ENCODE measurements at places on chromosomes 11 and 22.
A peak's percentile ranks its signal among the peaks of the same experiment; 100 is the strongest.

DNA sequence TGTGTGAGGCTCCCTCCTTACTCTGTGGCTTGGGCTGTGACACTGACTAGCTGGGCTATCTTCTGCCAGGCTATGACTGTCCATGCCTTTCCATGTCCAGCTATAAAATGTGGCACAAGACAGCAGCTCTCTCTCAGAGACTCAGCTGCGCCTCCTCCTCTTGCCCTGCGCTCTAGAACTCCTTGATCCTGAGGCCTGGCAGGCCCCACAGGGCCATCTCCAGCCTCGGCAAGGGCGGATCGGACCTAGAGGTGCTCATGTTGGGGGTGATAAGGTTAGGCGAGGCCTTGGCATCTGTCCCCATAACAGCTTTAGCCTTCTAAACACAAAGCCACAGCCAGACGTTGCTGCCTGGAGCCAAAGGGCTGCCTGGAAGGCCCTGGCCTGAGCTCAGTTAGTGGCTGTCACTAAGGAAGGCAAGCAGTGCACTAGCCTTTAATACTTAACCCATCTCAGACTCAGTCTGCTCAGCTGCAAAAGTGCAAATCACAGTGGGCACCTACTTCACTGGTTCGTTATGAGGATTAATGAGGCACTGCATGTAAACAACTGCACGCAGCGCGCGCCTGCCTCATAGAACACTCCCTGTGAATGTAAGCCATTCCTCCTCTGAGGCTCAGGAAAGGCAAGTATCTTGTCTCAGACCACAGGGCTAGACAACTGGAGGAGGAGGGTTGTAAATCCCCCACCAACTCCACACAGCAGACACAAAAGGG, 1.2 kb downstream of the GUCD1 start:
- DNase-seq: no peak

- DNase-seq: no peak
Observed at GRCh38 chr11:128284634-128285033, 302.7 kb downstream of the ETS1 start.

- DNase-seq: peak; percentile 59
Observed at GRCh38 chr11:75311858-75312288, 39.6 kb downstream of the ARRB1 start.

GRCh38 chr11:14118072-14118471, 155.5 kb downstream of the SPON1 start:
- DNase-seq: no peak

- DNase-seq: no peak
Observed at GRCh38 chr11:67117176-67117575, 1.9 kb upstream of the KDM2A start.

- DNase-seq: peak; percentile 70
Observed at GRCh38 chr11:126716456-126717083, 284.0 kb downstream of the KIRREL3 start.

DNA sequence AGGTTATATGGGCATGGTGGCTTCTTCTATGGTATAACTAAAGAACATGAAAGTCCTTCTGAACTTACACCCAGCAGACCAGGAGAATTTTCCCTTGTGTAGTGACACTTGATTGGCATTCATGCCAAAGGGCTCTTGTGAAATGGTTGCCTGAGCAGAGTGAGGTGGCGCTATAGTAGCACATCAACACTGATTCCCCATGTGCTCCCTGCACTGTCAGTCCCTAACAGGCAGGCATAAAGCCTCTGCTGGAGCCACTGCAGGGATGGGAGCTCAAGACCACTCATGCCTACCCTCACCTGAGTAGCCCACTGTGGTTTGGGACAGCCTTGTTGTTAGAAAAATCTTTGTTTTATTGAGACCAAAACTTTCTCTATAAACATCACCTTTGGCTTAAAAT, 92.6 kb upstream of the LIN7C start:
- no peak for DNase-seq

GRCh38 chr11:44243086-44243485, 66.9 kb downstream of the ALX4 start:
- peak; percentile 51 for DNase-seq

DNA sequence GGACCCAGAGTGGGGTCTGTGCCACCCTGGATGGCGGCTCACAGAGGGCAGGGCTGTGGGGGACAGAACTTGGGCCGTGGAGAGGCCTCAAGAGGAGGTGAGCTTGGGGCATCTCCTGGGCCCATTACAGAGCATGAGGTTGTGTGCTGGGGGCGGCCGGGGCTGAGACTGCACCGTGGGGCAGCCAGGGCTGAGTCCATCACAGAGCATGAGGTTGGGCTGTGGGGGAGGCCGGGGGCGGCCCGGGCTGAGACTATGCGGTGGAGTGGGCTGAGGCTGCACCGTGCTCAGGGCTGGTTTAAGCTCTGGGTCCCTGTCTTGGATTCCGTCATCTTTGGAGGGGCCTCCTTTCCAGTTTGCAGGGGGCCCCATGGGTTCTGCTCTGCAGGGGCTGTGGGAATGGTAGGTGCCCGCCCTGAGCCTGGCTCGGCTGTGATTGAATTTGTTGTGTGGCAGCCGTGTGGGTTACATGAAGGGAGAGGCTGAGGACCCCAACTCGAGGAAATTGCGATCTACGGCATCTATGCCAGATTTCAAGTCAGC, 38.1 kb upstream of the MUC5AC start:
- no peak for DNase-seq

GRCh38 chr11:32052215-32052614, 38.7 kb upstream of the RCN1 start:
- DNase-seq: peak; percentile 77

DNA sequence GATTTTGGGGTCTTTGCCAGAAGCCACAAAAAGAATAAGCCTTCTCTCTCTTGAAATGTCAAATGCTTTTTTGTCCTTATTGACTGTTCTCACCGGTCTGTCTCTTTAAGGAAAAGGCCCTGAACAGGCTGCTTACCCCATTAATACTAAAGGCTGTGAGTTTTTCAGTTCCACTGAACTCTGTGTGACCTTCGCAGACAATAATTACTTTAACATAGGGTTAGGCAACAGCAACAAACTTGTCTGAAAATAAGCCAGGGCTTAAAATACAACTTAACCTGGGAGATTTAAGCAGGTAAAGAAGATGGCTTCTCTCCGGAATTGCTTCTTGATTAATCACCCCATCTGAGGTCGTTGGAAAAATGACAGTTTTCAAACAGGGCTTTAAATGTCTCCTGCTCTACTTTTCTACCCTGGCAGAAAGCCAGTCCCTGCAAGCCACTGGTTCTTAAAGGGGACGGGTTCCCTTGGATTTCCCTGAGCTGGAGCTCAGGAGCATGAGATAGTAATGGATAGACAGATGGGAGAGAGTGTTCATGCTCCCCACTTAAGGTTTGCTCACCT, 69.4 kb downstream of the ARL14EP start:
- DNase-seq: peak; percentile 70

DNA sequence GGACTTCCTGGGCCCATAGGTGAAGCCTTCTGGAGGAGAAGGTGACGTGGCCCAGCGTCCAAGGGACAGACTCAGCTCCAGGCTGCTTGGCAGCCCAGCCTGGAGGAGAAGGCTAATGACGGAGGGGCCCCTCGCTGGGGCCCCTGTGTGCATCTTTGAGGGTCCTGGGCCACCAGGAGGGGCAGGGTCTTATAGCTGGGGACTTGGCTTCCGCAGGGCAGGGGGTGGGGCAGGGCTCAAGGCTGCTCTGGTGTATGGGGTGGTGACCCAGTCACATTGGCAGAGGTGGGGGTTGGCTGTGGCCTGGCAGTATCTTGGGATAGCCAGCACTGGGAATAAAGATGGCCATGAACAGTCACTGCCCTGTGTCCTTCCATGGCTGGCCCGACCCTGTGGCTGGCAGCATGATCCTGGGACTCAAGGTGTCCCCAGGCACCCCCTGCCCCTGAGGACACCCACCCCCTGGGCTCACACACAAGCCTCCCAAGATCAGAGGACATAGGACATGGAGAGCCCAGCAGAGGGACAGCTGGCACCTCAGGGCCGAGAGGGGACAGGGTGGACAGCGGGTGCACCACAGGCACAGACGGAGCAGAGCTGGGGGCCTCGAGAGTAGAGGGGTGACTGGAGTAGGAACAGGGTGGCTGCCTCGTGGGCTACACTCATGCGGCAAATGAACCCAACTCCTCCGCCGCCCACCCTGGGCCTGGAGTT, 10.1 kb downstream of the SIGIRR start:
- DNase-seq: no peak

DNA sequence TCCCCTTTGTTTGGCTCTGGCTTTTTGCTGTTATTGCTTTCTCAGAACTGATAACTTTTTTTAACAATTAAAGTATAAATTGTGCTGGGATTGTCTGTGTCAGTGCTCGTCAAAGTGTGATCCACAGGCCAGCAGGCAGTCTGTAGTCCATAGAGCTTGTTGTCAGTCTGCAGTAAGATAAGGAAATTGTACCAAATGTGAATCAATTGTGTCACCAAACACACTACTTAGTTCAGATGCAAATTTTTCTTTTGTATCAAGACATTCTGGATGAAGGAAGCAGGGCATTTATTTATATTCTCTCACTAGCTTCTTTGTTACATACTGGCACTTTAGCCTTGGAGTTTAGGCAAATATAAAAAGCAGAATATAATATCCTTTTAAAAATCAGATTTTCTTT, 121.0 kb downstream of the WNT11 start:
- no peak for DNase-seq

DNA sequence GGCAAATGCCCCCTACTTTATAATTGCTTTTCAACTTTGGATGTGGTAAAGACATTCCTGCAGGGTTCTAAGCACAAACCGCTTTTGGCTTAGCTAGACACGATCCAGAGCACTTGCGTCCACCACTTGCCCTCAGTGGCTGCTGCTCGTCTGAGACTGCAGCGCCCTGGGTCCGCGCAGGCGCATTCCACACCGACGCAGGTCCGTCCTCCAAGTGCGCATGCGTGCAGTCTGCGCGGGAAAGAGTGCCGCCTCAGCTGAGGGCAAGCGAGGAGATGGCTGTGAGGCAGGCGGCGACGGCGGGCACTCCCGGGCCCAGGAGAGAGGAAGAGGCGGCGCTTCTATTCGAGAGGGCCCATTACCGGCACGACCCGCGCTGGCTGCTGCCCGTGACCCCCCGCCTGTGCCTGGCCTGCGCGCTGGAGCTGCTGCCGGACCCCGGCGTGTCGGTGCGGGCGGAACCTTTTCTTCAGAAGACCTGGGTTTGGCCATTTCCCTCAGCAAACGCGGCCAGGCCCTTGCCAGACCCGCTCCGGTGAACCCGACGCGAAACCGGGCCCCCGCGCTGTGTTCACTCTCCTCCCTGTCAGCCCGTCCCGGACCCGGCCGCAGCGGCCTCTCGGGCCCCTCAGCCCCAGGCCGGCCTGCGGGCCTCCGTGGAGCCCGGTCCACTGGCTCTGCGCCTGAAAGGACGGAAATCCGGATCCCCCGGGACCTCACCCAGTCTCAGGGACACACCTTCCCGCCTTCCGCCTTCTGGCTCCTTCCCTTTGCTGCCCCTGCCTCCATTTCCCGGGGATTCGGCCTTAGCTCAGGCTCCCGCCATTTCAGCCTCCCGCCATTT, at the start of gene MEI1:
Gene MEI1 (plus strand): TSS at position 240 of the 844 bp plus-strand sequence. CDS start 36 bp downstream, at position 276.
- DNase-seq: peak; percentile 86

- DNase-seq: no peak
Observed at GRCh38 chr11:129974237-129974636, 28.4 kb downstream of the PRDM10 start.

DNA sequence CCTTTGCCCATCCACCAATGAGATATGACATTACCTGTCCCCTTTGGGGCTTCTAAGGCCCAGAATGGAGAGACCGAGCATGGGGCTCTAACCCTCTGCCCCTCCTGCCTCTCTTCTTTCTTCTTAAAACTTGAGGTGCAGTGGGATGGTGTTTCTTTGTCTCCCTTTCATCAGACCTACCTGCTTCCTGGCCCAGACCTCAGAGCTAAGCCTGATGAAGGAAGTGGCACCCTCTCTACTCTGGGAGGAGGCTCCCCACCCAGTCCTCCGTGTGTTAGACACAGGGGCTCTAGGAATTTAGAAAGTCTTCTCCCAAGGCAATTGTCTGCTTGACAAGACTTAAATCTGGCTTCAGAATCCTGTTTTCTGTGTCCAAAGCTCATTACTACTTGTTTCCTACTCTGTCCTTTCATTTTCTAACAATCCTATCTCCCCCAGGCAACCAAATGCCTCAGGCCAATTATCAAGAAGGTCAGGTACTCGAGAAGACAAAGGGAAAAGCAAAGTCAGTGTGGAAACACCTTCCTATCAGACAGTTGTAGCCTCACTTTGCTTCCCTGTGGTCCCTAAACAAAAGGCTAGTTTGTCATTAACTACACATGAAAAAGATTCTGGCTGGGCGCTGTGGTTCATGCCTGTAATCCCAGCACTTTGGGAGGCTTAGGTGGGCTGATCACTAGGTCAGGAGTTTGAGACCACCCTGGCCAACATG, 20.3 kb upstream of the PARVA start:
- no peak for DNase-seq

DNA sequence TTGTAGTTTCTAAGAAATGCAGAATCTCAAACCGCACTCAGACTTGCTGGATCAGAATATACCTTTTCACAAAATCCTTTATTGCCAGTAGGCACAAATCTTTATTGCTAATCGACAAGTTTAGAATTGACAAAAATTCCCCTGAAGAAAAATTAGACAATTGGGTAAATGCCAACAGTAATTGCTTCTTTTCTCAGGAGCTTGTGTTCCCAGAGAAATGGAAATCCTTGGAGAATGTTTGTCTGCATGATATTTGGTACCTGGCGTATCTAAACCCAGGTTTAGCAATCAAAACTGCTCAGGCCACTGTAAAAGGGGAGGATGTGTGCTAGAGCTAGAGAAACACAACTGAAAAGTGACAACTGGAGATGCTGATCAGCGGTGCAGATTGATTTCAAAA, at the start of gene OR8G5:
Gene OR8G5 (plus strand): TSS at position 301 of the 400 bp plus-strand sequence. CDS start 8,556 bp downstream, outside the sequence.
- DNase-seq: no peak

- DNase-seq: no peak
Observed at GRCh38 chr11:75479597-75480145, 46.1 kb downstream of the GDPD5 start.

DNA sequence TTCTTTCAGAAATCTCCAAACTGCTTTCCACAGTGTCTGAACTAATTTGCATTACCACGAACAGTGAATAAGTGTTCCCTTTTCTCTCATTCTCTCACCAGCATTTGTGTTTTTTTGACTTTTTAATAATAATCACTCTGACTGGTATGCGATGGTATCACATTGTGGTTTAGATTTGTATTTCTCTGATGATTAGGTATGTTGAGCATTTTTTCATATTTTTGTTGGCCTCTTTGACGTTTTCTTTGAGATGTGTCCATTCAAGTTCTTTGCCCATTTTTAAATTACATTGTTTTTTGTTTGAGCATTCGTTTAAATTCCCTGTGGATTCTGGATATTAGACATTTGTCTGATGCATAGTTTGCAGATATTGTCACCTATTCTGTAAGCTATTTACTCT, 1639.6 kb upstream of the TENM4 start:
- no peak for DNase-seq

DNA sequence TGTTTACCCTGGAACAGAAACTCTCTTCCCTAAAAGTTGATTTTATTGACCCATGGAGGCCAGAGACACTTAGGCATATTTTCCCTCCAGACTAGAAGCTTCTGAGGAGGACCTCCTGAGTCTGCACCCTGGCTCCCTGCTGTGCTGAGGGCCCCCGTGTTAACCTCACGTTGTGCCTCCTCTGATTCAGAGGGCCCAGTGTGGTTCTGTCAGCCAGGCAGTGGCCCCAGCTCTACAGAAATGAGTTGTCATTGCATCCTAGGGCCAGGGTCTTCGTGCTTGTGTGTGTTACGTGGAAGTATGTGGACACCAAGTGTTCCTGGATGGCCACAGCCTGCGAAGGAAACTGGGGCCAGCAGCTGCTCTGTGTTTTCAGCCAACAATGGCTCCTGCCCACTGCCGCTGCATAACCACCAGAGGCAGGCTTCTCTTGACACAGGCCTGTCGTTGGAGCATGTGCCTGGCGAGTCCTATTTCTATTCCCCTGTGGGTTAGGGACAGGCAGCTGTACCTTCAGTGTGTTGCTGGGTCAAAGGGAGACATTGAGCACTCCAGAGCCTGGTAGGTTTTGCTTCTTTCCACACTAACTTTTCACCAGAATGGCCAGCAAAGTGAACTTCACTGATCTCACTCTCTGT, 44.5 kb downstream of the MED15 start:
- peak; percentile 20 for DNase-seq
